Stimulated activated CD8-positive, alpha-beta memory T cell treated with anti-CD3 and anti-CD28 coated beads, Interleukin-12 subunit alpha, Interleukin-12 subunit beta, amount 100 ng/mL, for 4 hours (primary cell): ENCODE measurements at places on chromosomes 6 and 20.

- DNase-seq: no peak
Observed at GRCh38 chr6:53919881-53920360, 125.1 kb downstream of the LRRC1 start.

DNA sequence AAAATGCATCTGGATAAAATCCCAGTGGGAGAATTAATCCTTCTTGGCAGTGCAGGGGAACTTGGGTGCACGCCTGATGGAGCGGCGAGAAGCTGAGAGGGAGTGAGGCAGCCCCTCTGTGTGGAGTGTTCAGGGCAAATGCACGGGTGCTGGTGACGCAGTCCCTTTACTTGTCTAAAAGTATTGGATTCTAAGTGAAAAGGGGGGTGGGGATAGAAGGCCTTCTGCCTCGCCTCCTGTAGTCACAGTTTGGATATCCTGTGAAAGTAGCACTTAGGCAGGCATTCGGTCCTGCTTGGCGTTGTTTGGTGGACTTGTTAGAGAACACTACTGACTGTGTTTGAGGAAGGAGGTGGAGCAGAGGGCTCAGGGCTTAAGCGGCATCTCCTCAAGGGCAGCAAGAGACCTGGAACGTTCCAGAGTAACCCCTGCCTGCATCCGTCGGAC, 39.3 kb downstream of the PHACTR3 start:
- no peak for DNase-seq

- no peak for DNase-seq
Observed at GRCh38 chr6:52498538-52499017, 78.3 kb downstream of the TRAM2 start.

DNA sequence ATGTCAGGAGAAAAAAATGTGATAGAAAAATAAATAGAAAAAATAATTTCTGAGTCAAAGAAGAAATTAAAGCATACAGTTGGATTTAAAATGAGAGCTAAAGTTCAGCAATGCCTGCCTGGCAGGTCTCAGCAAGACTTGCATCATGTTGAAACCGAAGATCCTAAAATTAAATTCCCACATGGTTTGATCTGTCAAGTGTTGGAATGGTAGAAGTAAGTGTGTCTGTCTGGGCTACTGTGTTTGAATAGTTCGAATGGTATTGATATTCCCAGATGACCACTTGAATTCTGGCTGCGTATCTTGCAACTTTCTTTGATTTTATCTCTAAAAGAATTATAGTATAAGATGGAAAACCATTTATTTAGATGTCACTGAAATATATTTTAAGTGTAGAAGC, 1349.6 kb downstream of the EPHA7 start:
- no peak for DNase-seq

GRCh38 chr6:29845405-29846006, 17.9 kb downstream of the HLA-G start:
- no peak for DNase-seq

GRCh38 chr6:139003751-139004150, 15.7 kb upstream of the REPS1 start:
- DNase-seq: no peak

DNA sequence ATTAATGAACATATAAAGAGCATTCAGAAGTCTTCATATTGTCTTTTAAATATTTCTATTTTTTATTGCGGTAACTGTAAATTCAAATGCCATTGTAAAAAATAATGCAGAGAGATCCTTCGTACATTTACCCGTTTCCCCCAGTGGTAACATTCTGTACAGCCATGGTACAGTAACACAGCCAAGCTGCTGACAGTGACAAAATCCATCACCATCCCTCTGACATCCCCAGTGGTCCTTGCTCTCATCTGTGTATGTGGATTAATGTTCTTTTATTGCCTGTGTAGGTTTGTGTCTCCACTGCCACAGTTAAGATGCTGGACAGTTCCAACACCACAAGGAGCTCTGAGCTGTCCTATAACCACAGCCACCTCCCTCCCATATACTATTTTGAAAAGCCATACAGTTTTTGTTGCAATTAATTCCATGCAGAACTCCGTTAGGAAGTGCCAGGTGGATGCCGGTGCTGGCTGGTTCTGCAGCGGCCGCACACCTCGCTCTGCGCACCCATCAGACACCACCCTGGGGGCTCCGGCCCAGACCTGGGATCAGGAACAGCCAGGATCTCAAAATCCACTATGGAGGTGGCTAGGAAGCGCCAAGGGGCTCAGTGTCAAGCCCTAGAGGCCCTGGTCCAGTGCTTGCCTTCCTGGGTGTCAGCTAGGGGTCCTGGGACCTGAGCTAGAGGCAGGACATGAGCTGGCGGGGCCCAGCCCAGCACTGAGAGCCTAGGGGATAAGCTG, 93.1 kb upstream of the PMEPA1 start:
- no peak for DNase-seq

DNA sequence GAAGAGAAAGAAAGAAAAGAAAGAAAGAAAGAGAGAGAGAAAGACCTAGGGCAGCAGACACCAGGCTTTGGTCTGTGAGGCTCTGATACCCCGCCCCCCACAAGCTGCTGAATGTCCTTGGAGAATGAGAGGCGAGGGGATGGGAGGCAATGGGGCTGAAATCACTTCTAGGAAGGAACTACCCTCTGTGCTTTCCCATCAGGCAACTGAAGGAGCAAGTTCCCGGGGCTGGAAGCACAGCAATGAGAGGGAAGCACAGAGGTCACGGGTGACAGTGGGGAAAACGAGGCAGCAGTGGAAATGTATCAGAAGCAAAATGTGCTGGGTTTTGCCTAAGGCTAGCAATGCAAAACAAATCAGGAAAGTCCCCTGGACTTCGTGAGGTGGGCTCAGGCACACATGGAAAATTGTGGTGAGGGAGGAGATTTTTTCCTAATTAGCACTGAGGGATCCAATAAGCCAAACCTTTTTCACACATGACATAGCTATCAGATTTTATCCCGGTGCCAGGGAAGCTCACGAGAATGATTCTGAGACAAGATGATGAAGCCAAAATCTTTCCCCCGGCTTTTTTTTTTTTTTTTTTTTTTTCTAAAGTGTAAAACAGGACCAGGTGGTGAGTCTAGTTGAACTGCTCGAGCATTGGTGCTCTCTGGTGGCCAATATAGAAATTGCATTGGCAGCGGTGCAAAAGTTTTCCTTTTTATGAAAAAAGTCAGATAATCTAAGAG, 16.8 kb upstream of the ARFGEF2 start:
- peak; percentile 10 for DNase-seq

- no peak for DNase-seq
Observed at GRCh38 chr20:36273414-36274180, 32.5 kb upstream of the DLGAP4 start.

- no peak for DNase-seq
Observed at GRCh38 chr20:2814587-2815051, at the start of gene C20orf141. TSS of gene C20orf141 (plus strand) at chr20:2814987. CDS start at chr20:2815185, 198 bp downstream.

DNA sequence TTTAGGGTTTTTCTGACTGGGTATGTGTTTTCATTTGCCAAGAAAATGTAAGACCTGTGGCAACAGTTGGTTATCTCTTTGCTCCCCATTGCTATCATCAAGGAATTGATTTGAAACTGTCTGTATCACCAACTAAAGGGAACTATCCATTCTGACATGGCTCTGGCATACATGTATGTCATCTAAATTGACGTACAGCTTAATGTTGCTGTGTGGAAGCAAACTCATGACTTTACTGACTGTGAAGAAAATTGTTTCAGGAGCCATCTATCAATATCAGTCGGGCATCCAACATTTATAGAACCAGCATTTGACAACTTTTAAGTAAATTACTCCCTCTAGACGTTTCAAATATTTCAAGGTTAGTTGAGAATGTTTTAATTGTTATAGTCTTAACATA, 555.8 kb upstream of the EPHA7 start:
- DNase-seq: no peak

DNA sequence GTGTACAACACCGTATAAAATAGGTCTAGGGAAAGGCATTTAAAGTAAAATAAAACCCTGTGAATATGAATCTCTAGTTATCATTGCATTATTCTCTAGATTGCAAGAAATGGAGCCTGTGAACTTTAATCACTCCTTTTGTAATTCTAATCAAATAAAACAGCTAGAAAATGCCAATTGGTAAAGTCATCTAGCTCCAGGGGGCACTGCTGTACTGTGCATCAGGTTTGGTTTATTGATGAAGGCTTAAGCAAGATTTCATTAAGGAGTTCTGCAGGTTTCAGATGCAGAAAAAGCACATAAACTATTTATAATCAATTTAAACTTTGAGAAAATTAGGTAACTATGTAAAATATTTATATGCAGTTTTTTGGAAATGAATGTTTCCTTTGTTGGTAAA, 645.0 kb downstream of the PHF3 start:
- DNase-seq: no peak

DNA sequence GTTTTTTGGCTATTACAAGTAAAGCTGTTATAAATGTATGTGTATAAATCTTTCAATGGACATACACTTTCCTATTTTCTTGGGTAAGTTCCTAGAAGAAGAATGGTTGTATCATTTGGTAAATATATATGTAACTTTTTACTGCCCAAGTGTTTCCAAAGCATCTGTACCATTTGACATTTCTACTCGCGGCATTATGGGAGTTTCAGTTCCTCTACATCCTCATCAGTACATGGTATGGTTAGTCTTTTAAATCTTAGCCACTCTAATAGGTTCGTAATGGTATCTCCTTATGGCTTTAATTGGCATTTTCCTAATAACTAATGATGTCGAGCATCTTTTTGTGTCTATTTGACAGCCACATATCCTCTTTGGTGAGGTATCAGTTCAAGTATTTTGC, 12.9 kb downstream of the SNPH start:
- DNase-seq: no peak

- DNase-seq: no peak
Observed at GRCh38 chr6:159943968-159944598, 24.8 kb upstream of the IGF2R start.

GRCh38 chr20:58688840-58689239, 3.8 kb upstream of the NPEPL1 start:
- DNase-seq: no peak

- no peak for DNase-seq
Observed at GRCh38 chr20:48404598-48404997, 423.2 kb downstream of the PREX1 start.

GRCh38 chr20:18796282-18796833, 17.2 kb upstream of the SCP2D1 start:
- DNase-seq: no peak

DNA sequence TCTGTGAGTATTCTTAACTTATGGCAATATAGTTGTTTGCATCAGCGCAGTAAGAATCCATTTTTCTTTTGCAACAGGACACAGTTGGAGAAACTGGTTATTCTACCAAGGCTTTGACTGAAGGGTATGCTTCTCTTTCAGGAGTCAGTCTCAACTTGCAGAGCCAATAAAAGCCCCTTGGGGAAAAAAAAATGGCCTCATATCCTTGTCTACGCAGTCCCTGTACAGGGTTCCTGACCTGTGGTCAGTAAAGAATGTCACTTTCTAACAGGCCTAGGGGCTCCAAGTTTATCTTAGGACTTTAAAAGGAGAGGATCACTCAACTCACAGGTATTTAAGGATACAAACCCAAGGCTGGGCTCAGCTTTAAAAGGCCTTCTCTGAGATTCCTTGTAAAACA, 6.9 kb upstream of the RNGTT start:
- no peak for DNase-seq

GRCh38 chr6:36679043-36679833, 724 bp downstream of the CDKN1A start:
- DNase-seq: peak; percentile 11

- DNase-seq: no peak
Observed at GRCh38 chr6:101231606-101232235, 161.8 kb upstream of the GRIK2 start.

DNA sequence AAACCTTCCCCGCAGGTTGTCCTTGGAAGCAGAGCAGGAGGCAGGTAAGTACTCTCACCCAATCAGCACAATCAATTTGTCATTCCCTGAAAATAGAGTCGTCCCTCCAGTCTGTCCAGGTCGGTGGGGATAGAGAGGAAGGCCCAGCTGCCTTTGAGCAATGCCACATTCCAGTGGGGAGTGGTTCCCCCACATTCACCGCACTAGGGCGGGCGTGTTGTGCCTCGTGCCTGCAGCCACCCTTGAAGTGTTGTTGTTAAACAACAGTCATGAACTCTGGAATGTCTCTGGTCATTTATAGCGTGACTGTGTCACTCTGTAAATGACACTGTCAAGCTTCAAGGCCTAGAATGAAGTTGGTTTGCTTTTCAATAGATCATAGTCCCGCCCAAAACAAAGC, 33.4 kb downstream of the PRDM1 start:
- DNase-seq: no peak

GRCh38 chr20:48928832-48929725, 7.6 kb downstream of the ARFGEF2 start:
- no peak for DNase-seq

GRCh38 chr20:39910536-39910935, 778.5 kb downstream of the MAFB start:
- no peak for DNase-seq

DNA sequence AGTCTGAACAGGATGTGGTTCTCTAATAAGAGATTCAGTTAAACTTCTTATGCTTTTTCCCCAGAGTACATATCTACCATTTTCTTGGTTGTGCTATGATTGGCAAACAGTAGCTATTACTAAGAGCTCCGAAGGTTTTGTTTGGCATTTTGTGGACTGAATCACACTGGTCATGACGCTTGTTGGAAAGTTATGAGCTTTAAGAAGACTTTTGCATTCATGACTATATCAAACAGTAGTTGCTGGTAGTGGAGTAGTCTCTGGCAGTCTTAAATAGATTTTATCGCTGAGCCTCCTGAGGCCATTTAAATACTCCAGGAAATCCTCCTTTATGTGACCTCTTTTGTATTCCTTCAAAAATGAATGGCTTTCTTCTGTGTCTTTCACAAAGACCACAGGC, 40.8 kb downstream of the CCDC170 start:
- DNase-seq: no peak
